Germinal center (tissue), 1 donor: ENCODE measurements at places on chromosomes 4 and X.
A peak's percentile ranks its signal among the peaks of the same experiment; 100 is the strongest.

DNA sequence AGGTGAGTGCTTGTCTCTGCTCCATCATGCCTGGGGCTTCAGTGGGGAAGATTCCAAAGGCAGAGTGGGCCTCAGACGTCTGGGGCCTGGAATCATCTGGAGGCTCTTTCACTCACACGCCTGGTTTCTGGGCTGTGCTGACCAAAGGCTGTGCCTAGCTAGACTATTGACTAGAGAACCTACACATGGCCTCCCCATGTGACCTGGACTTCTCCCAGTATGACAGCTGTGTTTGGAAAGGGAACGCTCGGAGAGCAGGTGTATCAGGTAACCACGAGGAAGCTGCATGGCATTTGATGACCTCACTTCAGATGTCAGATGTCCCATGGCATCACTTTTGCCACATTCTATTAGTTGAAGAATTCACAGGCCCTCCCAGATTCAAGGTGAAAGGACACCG lies 51.0 kb downstream of the ADGRL3 start:
- no peak for DNase-seq

- DNase-seq = no peak
These were observed 66.2 kb upstream of the FAM9A start for GRCh38 chrX:8867406-8867805.

DNA sequence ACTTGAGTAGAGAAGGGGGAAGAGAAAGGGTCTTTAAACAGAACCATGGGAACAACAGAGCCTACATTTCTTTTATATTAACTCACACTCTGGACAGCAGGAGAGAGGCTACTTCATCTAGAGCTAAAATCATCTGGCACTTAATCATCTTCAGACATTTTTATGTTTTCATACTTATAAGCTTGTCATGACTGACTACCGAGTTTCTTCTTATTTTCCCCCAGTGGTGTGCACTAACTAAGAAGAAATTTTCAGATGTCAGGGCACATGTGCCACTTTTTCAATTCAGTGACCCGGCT lies 11.8 kb upstream of the RTL5 start:
- DNase-seq = no peak

GRCh38 chr4:25860586-25861279 lies 2.1 kb downstream of the SEL1L3 start:
- no peak for DNase-seq

DNA sequence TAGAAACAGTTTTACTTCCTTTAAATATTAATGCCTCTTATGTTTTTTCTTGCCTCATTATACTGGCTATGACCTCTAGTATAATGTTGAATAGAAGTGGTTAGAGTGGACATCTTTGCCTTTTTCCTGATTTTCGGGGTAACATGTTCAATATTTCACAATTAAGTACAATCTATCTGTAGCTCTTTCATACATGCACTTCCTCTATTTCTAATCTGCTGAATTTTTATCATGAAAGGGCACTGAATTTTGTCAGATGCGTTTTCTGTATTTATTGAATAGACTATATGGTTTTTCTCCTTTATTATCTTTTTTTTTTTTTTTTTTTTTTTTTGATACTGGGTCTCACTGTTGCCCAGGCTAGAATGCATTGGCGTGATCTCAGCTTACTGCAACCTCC lies 29.0 kb downstream of the MECP2 start:
- no peak for DNase-seq

DNA sequence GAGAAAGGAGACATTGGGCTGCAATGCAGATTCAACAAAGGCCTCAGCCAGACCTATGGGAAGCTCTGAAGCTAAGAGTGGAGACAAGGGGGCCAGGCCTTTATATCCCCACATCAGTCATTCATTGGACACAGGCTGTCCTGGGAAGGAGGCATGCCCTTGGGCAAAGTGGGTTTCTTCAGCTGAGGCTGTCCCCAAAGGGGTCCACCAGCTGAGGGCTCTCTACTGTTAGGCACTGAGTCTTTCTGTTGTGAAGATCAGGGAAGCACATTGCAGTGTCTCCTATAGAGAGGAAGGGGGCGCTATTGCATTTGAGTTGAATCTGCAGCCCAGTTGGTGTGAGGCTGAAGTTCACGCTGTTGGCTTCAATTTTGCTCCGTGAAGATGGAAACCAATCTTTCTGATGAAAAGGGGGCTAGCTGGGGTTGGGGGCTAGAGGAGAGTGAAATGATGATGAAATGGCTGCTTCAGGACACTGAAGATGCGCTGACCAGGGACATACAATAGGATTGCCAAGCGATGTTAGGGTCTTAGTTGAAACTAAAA lies 48.0 kb downstream of the SLC25A5 start:
- peak; percentile 74 for DNase-seq

DNA sequence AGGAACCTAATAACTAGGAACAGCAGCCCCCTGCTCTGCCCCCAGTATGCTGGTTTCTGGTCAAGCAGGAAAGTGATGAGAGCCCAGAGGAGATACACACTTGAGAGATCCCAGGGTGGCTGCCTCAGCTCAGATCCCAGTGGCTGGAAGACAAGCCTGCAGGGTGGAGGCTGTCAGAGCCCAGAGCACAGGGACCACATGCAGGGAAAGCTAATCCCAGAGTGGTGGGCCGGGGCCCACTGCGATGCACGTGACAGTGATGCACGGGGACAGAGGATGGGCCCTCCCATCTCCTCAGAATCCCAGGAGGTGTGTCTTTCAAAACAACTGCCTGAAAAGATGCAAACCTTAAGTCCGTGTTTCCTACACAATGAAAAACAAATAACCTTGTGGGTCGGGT lies 29.1 kb upstream of the CRMP1 start:
- DNase-seq = no peak

DNA sequence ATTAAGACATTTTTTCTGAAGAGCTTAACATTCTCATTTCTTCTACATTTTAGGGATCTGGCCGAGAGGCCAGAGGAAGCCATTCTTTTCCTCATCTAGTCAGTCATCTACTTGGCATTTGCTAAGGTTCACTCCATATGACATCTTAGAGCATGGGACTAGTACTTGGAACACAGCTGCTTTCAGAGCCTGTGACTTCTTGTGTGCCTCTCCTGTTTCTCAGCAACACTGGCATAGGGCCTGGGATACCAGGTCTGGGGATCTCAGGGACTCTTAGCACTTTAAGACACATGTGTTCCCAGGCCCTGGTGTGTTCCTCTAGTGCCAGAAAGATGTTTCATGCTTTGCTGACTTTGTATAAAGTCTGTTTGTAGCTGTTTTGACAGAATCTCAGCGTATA lies 7.3 kb downstream of the PLP1 start:
- no peak for DNase-seq

- DNase-seq = no peak
These were observed 11.8 kb upstream of the HPGDS start for GRCh38 chr4:94354474-94354896.

DNA sequence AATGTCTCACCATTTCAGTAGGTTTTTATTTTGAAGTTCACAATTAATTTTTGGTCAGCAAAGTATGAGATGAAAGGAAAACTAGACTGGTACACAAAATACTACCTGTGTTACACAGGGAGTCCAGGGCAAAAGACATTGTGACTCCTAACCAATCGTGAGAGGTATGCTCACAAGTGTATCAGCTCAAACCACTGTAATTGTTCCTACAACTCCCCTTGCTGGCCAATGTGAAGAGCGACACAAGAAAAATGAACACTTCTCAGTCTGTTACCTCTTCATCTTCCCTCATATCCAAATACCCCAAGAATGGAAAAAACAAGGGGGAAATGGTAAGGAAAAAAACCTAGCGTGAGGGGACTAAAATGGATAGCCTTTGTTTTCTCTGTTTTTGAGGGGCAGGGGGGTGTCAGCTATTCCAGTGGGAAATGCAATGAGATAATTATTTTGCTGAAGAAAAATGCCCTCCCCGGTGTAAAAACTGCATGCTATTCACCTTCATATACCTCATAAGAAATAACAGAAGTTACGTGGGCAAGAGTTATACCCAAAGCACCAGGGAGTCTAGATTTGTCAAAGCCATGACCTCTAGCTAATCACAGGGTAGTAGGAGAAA lies 30.6 kb upstream of the NSUN7 start:
- peak; percentile 14 for DNase-seq

- no peak for DNase-seq
These were observed 225.1 kb downstream of the NR3C2 start for GRCh38 chr4:148216866-148217814.

- no peak for DNase-seq
These were observed 18.8 kb upstream of the CHRNA9 start for GRCh38 chr4:40316333-40316781.

DNA sequence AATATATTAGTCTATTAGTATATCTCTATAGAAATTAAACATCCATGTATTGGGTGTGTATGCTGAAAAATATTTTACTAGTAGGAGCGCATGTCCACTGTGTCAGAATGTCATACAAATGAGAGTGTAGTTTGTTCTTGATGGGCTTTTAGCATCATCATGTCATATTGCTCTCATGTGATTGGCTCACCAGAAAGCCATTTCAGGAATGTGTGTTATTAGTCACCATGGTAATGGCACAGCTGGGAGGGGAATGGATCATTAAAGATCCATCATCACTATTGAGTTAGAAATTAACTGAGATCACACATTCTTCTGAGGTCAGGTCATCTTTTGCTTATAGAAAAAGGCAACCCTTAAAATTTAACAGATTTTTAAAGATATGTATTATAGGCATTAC lies 77.3 kb downstream of the PHEX start:
- no peak for DNase-seq

GRCh38 chr4:81915430-81915829 lies 443.7 kb upstream of the RASGEF1B start:
- no peak for DNase-seq

DNA sequence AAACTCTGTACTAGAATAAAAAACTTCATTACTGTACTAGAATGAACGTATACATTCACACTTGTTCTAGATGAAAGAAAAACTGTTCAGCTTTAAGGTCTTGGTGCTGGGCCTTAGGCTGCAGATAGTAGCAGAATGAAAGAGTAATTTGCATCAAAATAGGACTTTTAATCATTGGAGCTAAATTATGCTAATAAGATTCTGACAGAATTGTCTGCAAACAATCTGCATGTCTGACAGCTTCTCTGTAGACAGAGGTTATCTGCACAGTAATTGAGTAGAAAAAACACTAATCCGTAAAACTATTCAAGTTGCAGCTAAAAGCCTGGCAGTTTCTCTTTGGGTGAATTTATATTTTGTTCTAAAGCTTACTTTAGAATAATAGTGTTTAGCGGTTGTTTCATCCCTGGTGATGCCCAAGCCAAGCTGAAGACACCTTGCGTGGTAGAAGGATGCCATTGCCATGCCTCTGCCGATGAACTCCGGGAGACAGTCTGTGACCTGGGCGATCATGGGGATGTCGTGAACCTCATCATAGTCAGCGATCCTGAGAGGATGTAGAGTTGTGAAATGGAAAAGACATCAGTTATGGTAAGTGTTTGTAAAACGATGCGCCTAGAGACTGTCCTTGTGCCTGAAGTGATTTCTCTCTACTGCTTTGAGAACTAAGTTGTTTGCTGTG lies 25.3 kb downstream of the LRP2BP start:
- DNase-seq = no peak

GRCh38 chr4:169080981-169081380 lies 70.9 kb upstream of the CBR4 start:
- no peak for DNase-seq
